ENCODE measurements at places on chromosomes 2 and 18. TPM values are rescaled to one million over a fixed set of nuclear protein-coding genes. Genes with fewer than 3 reads are reported as not detected.

The BUB1 gene
- total RNA-seq: 75.5 TPM

The ALPP gene
- not detected for total RNA-seq

The OTOF gene
- total RNA-seq: 0.74 TPM

The FAM98A gene
- 77.3 TPM for total RNA-seq

The TUBA3D gene
- not detected for total RNA-seq

The C2orf15 gene
- 1.3 TPM for total RNA-seq

The PLEKHB2 gene
- total RNA-seq: 42.4 TPM

The RFTN2 gene
- not detected for total RNA-seq

The LCT gene
- total RNA-seq: 0.31 TPM

The HDAC4 gene
- total RNA-seq: 19.1 TPM

The DSC2 gene
- total RNA-seq: 0.14 TPM

The SOX11 gene
- total RNA-seq: not detected

The CHRNG gene
- not detected for total RNA-seq

The C2orf92 gene
- total RNA-seq: 6.1 TPM

The TEX44 gene
- not detected for total RNA-seq

The MRPS9 gene
- total RNA-seq: 57.1 TPM

The AMER3 gene
- total RNA-seq: not detected

The MLPH gene
- total RNA-seq: not detected

The ERFE gene
- total RNA-seq: 0.34 TPM

The CENPA gene
- 34.4 TPM for total RNA-seq

The DLGAP1 gene
- total RNA-seq: not detected

The CWC22 gene
- total RNA-seq: 28.5 TPM

The HIBCH gene
- 21.0 TPM for total RNA-seq

The HAAO gene
- 1.1 TPM for total RNA-seq

The CABYR gene
- 1.6 TPM for total RNA-seq

The OTOS gene
- total RNA-seq: not detected

The CPS1 gene
- 2.8 TPM for total RNA-seq

The PPP1R1C gene
- total RNA-seq: not detected

The CYP1B1 gene
- 21.7 TPM for total RNA-seq

The CNDP1 gene
- total RNA-seq: not detected

The LBH gene
- total RNA-seq: 85.0 TPM

The AFF3 gene
- 2.6 TPM for total RNA-seq

The CRYGD gene
- not detected for total RNA-seq

The EGR4 gene
- 0.41 TPM for total RNA-seq
